AG10803 (cell line): ENCODE measurements at places on chromosomes 13 and 19.

- peak; percentile 35 for DNase-seq
Measured at GRCh38 chr19:54114340-54115108, 933 bp downstream of the TFPT start.

GRCh38 chr19:19554074-19555023 lies 16.3 kb downstream of the CILP2 start:
- peak; percentile 40 for DNase-seq

DNA sequence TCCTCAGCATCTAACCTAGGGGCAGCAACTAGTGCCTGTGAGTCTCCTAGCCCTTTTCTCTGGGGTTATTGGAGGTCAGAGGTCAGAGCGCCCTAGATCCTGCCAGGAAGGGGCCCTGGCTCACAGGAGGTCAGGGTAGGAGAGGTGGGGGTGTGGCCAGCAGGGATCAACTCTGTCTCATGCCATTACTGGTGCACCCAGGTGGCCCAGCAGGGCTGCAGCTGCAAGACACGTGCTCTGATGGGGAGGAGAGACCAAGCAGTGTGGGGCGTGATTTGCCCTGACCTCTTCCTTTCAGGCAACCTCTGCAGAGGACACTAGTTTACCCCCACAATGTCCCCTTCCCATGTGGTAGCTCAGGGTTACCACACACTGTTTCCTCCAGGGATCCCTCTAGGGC lies 73.3 kb upstream of the ZNF30 start:
- no peak for DNase-seq

GRCh38 chr19:41904118-41904870 lies 21.3 kb downstream of the ARHGEF1 start:
- no peak for DNase-seq

DNA sequence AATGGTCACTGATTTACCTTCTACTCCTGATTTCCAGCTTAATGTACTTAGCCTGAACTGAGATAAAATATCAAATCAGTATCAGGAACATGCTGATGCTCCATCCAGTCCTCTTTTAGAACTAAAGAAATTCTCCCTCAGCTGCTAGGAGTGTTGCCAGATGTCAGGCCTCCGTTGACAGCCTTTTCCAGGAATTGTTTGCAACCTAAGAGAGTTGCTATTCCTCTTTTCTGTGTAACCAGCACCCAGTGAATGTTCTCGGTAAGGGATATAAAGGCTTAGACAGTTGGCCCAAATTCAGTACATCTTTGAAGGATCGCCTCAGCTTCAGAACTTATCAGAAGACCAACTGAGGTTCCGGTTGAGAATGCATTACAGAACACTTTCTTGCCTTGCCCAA lies 559.0 kb downstream of the PCDH17 start:
- no peak for DNase-seq

GRCh38 chr19:45576682-45577081 lies 7.9 kb downstream of the OPA3 start:
- DNase-seq = no peak

GRCh38 chr13:59391696-59392095 lies 772.0 kb downstream of the DIAPH3 start:
- peak; percentile 73 for DNase-seq

DNA sequence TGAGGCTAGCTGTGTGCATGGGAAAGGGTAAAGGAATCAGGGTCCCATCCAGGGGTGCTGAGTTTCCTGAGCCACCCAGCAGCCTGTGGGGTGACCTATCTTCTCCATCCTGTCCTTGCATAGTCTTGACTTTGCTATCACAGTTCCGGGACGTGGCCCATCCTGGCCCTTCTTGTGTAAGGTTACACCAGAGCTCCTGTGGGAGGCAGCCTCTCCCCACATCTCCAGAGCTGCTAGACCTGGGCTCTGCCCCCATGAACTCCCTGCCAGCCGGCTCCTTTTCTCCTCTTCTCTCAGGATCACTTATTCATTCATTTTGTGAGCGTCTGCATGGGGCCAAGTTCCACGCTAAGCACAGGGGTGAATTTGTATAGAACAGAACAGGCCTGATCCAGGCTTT lies 238.9 kb downstream of the TSHZ3 start:
- DNase-seq = peak; percentile 66

DNA sequence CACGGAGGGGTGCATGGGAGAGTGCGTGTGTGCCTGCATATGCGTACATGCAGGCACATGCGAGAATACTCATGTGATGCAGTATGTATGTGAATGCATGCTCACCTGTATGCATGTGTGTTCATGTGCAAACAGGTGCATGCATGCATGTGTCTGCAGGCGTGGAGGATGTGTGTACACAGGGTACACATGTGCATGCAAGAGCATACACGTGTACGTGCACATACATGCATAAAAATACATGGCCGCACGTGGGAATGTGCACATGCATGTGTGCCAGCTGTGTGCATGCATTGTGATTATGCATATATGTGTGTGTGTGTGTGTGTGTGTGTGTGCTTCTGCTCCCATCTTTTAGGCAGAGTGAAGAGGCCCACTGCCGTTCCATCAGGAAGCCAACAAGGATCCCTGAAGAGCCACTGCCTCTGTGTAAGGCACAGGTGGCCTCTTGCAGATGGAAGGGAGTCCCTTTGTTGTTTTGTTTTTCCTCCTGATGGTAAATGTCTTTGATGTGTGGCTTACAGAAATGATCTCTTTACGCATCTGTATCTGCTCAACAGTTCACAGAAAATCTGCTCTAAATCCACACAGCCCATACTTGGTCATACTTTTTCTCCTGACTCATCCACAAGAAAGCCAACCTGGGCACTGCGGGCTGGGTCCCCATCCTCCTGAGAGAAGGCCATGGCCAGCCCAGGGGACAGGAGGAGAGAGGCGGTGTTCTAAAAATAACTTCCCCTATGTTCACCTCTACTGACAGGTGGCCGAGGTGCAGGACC lies 50.7 kb downstream of the KLF2 start:
- no peak for DNase-seq

DNA sequence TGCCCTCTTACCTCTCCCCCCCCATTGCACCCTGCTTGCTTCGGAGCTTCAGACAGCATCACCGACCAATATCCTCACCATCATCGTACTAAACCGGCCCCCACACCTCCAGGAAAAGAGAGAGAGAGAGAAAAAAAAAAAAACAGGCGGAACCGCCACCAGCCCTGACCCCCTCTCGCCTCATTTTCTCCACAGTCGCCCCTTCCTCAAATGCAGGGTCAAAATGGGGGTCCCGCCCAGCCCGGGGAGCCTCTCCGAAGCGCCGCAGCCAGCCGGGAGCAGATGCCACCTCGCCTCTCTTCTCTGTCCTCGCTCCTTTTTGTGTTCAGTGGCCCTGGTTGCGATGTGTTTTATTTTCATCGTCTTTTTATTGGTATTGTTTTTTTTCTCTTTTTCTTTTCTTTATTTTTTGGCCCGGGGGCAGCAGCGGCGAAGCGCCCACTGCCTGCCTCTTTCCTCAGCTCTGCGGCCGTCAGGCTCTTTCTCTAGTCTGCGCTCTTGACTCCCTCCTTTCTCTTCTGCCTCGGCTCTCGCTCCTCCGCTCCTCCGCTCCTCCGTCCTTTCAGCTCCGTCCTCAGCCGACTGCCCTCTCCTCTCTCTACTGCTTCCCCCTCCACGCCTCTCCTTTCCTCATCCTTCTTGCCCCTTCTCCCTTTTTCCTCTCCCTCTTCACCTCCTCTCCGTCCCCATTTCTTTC lies 41.4 kb downstream of the DEDD2 start:
- DNase-seq = peak; percentile 27

GRCh38 chr13:52067237-52067636 lies 42.7 kb downstream of the UTP14C start:
- DNase-seq = no peak

GRCh38 chr13:109000207-109000606 lies 370.8 kb downstream of the MYO16 start:
- DNase-seq = no peak

- peak; percentile 78 for DNase-seq
Measured at GRCh38 chr19:13015361-13016223, 20.3 kb downstream of the NFIX start.

GRCh38 chr19:28103921-28104320 lies 1109.0 kb downstream of the UQCRFS1 start:
- DNase-seq = no peak

- peak; percentile 33 for DNase-seq
Measured at GRCh38 chr13:73230716-73231115, 171.9 kb downstream of the KLF5 start.

DNA sequence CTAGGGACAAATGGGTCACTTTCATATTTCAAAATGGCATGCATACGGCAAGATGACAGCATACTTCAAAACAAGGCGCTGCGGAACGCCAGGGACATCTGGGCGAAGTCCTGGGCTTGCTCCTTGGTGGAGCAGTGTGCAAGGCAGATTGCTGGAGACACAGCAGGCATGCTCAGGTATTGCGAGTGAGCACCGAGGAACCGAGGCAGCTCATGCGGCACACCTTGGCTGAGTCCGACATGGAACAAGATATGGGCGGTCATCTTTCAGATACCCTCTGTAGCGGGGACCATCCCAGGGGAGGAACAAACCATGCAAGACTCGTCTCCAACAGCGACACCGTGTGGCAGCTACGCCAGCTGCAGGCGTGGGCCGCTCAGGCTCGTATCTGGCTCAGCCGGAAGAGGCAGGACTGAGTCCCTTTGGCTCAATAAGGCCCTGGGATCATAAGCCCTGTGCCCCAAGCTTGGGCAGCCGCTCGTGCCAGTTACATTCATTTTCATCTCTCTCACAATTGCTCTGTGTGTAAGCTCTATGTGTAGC lies 112.4 kb downstream of the NUFIP1 start:
- no peak for DNase-seq
